Osteocyte (in vitro differentiated cells): ENCODE measurements at places on chromosomes 12 and 14.

DNA sequence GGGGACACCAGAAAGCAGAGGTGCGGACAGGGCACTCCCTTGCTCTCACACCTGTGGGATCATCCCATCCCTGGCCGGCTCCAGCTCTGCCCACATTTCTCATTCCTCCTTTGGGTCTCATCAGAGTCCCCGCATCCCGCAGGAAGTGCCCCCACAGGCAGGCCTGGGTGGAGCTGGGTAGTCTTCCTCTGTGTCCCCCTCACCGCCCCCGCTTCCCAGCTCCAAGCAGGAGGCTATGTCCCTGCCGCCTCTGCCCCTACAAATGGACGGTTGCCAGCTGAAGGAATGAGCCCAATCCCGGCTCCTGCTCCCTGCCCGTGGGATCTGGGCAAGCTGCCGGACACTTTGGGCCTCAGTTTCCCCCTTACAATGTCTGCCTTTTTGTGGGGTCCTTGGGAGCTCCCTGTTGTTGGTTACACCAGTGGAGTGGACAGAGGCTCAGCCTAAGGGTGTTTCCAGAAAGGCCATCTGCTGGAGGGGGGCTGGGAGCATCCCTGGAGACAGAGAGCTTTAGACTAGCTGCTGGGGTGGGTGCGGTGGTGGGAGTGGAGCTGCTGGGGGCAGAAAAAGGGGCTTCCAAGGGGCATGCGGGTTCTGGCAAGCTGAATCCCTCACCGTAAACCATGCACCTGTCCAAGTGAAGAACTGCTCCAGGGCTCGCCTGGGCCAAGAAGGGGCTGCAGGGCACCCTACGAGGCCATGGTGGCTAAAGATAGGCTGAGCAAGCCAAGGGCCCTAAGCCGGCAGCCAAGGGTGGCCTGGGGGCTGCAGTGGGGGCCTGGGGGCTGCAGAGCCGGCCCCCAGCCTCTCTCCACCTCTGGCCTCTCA, 7.9 kb upstream of the GPR132 start:
- no peak for DNase-seq

- DNase-seq, result no peak
Observed at GRCh38 chr14:92688434-92689375, 59.7 kb downstream of the LGMN start.

GRCh38 chr14:79916892-79917291, 294.4 kb downstream of the DIO2 start:
- DNase-seq, result no peak

DNA sequence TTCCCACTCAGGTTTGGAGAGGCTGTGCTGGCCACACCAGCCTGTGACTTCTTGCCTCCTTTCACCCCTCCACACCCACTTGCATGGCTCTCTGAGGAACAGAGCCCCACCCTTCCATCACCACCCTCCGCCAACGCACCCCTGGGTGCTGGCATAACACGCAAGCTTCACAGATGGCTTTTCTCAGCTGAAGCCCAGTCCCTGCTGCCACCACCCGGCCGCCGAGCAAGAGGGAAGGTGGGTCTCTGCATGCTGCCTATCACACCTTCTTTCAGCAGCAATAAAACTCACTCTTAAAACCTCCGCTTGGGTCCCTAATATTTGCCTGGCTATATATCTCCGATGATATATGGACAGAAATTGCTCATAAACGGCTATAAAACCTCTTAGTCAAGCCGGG, 41.6 kb downstream of the SMUG1 start:
- DNase-seq, result no peak

DNA sequence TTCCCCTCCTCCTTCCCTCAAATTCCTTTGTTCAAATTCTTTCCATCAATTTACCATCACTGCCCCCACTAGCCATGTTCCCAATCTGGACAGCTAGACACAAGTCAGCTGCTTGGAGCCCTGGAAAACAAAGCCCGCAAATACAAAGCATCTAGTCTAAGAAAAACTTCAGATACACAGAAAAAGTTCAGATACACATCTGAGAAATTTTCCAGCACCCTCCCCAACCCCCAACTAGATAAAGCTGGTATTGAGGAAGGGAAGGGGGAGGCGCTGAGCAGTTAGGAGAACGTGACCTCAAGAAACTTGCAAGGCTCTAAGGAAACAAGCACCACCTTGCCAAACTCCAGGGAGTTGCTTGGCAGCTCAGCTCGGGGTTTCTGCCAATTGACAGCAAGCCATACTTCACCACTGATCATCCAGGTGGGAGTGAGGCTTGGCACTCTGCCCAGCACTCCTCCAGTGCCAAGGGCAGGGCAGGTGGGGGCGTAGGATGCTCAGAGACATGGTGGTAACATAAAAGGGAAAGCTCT, 5.1 kb upstream of the CNIH1 start:
- no peak for DNase-seq

DNA sequence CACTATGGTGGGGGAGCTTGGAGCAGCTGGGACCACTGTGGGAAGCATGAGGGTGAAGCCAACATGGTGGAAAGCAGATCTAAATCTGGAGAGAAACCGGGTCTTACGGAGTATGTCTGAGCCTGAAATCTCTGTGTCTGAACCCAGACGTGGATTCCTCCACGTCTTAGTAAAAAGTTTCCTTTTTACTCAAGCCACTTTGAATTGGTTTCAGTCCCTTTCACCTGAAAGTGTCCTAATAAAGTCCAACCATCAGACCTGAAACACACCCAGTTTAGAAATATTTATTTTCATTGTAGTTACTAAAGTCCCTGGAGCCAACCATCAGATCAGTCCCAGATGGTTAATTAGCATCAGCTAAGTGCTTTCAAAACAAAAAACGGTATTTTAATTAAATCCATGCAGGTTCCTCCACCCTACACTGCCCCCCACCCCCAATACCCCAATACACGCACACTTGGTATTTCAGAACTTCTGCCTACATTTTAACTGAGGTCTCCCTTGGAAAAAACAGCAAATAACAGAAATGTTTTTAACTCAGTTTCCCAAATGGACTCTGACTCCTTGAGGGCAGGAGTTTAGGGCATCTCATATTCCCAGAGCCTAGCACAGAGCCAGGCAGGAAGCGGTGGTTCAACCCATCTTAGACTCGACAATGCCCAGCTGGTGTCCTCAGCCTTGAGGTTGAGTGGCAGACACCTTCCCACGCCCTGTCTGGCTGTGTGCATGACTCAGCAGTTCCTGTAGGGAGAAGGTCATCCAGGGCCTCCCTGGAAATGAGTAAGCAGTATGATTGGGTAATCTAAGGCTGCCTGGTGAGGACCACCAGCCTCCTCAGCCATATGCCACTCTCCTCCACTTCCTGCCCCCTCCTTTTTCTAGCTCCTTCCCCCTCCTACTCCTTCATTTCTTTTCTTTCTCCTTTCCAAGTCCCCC, 175.8 kb downstream of the TTC8 start:
- no peak for DNase-seq
